ENCODE measurements at places on chromosomes 6 and 20.

GRCh38 chr20:59825944-59826759 lies 107.3 kb downstream of the SYCP2 start:
- peak; percentile 77 for DNase-seq

GRCh38 chr6:45704056-45704800 lies 311.4 kb downstream of the CLIC5 start:
- DNase-seq: no peak

DNA sequence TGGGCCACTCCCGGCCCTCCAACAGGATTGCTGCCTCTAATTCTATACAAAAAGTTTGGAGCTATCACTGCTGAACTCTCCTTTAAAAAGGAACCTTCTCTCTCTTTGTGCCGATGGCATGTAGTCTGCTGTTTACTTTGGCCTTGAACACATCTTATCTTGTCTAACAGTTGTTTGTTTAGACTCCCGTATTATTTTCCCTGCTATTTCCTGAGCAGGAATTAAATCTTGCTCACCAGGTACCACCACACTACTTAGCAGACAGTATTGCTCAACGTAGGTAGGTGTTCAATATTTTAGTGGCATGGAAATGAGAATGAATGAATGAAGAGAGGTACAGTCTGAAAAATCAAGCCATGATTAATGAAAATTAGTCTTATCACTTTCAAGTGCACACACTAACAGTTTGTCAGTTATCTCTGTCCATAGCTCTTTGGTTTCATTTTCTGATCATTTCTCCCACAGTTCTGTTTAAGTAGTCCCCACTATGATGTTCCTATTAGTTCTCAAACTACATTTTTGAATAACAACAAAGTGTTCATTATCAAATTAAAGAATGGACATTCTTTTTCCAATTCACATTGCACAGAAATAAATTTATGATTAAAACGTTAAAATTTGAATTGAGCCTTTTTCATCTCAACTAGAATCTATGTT lies 6.8 kb upstream of the HEY2 start:
- DNase-seq: no peak

DNA sequence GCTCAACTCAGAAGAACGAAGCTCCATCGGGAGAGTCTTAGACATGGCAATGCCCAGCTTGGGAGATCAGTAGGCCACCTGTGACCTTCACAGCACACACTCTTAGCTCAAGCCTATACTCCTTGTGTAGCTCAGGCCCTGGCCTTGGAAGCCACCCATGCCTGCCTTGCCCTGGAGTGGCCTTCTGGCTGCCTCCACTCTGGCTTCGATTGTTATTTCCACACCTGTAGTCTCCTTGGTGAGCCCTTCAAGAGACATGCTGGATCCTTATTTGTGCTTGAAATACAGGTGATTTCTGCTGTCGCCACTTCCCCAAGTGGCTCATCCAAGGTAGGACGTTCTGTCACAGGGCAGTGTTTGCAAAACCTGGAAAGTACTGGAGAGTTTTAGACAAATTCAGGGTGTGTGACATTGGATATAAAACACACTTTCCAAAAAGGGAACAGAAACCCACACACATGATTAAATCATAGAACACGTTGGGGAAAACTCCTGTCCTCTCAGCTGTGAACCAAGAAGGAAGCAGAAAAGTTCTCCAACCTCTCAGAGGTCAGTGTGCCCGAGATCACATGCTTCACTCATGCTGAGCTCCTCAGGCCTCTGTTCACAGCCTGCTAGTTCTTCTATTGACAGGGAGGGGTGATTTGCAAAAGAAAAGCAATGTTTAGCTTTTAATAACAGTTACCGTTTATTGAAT lies 391.8 kb downstream of the CDC5L start:
- no peak for DNase-seq

DNA sequence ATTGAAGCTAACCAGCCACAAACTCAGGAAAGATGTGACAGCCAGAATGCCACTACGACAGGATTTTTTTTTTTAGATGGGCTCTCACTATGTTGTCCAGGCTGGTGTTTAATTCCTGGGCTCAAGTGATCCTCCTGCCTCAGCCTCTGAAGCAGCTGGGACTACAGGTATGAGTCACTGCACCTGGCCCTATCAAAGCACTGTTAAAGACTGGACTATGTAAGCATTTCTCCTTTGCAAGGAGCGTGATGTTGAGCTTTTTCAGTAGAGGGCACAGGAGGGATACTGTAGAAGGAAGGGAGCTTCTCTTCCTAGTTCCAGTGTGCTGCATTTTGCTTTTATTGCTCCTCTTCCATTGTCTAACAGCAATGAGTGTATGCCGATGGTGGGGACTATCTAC lies 35.8 kb downstream of the ZBTB9 start:
- peak; percentile 46 for DNase-seq

GRCh38 chr20:41158082-41158625 lies 20.8 kb downstream of the PLCG1 start:
- no peak for DNase-seq

DNA sequence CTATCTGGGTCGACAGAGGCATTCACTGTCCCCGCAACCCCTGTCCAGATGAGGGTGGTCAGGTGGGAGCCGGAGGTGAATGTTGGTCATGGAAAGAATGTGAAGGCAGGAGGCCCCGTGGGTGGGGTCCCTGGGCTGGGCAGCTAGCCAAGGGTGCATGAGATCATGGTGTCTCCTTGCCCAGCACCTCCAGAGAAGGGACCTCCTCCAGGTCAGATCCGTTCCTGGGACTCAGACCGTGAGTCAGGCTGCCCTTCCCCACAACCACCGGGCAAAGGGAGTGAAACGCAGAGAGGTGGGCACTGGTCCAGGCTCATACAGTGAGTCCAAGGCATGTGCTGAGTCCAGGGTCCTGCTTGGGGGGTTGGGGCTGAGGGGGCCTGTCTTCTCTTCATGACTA lies 3.5 kb downstream of the FOXS1 start:
- no peak for DNase-seq

DNA sequence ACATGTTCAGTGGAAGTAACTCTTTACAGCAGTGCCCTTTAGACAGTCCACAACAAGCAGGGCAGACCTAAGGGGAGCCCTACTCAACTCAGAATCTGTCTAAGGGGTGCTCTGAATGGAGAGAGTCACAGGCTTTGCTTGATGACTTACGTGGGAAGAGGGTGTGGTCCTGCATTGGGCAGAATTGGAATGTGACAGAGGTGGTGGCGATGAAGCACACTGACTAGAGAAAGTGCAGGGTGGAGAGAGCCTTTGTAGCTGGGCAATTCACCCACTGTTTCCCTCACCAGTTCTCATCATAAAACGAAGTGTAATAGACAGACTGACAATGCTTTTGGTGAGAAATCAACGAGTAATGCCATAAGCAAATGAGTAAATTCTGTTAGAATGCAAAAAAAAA lies 11.2 kb downstream of the TP53INP2 start:
- DNase-seq: no peak

- no peak for DNase-seq
Observed at GRCh38 chr6:153103319-153103655, 27.8 kb downstream of the RGS17 start.

DNA sequence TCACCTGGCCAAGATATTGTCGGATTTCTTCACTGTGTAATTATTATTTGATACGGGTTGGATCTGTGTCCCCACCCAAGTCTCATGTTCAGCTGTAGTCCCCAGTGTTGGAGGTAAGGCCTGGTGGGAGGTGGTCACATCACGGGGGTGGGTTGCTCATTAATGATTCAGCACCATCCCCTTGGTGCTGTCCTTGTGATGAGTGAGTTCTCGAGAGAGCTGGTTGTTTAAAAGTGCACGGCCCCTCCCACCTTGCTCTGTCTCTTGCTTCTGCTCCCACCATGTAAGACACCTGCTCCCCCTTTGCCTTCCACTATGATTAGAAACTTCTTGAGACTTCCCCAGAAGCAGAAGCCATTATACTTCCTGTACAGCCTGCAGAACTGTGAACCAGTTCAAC lies 173.9 kb upstream of the PMEPA1 start:
- DNase-seq: no peak

- DNase-seq: peak; percentile 45
Observed at GRCh38 chr6:63802606-63803206, 167.1 kb downstream of the PHF3 start.

GRCh38 chr6:129370268-129370916 lies 339.6 kb downstream of the ARHGAP18 start:
- DNase-seq: peak; percentile 41

GRCh38 chr6:82909551-82909950 lies 156.1 kb downstream of the UBE3D start:
- DNase-seq: no peak

DNA sequence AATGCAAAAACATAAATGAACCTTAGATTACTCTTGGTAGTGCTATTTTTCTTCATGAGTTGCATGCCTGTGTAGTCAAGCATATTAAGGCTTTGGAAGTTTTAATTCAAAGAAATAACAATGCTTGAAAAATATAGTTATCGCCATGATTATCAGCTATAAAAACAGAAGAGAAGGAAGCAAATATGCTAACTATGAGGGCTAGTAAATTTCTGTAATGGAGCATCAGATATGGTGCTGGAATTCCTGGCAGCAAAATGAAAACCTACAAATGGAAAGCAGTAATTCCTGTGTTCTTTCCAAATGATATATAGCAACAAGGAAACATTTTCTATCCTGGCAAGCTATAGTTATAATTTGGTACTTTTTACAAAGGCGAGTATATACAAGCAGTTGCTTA lies 29.7 kb downstream of the DOP1A start:
- DNase-seq: no peak

DNA sequence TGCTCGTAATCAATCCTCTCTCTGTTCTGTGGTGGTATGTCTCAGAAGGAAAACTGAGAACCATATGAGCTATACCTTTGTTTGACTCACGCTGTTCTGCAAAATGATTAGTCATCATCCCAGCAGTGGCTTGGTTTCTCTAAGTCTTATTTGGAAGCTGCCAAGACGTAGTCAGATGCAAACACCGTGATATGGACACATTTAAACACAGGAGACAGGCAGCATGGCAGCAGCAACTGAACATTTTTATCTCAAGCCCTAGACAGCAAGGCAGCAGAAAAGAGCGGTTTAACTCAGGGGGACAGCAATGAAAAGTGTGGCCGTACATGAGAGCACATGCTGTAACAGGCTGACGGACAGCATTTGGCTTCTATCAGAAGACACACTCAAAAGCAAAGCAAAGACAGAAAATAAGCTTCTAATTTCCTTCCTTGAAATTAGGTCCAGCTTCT lies 1295.1 kb downstream of the EPHA7 start:
- peak; percentile 84 for DNase-seq

DNA sequence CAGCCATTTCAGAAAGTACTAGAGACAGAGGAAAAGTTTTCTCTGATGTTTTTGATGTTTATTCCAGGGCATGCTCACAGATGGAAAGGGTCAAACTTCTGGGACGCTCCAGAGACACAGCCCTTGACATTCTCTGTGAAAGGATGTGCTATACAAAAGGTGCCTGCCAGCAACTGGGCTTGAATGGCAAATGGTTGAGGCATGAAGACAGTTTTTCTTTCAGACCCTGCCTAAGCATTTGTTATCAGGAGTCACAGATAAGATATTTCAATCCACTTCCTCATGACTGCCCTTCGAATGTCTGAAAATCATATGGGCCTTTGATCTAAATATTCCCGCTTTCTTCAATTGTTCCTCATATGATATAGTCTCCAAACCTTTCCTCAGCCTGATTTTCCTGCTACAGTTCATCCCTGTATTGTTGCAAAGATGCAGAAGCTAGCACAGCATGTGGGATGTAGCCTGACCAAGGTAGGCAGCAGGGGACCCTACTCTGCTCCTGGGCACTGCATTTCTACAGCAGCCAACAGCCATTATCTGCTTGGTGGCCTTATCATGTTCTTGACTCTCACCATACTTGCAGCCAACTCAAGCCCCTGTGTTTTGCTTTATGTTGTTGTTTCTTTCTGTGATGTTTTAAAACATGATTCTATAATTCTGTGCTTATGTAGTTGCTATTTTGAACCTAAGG lies 14.6 kb upstream of the TXLNB start:
- no peak for DNase-seq

DNA sequence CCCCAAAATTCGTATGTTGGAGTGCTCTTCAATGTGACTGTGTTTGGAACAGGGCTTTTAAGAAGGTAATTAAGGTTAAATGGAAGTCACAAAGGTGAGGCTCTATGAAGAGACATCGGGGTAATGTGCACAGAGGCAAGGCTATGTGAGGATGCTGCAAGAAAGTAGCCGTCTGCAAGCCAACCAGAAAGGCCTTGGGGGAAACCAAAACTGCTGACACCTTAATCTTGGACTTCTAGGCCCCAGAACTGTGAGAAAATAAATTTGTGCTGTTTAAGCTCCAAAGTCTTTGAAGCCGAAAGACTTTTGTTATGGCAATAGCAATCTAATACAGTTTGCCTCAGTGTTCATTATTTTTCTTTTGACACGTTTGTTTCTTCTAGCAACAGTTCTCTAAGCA lies 2.4 kb upstream of the IRAK1BP1 start:
- no peak for DNase-seq

DNA sequence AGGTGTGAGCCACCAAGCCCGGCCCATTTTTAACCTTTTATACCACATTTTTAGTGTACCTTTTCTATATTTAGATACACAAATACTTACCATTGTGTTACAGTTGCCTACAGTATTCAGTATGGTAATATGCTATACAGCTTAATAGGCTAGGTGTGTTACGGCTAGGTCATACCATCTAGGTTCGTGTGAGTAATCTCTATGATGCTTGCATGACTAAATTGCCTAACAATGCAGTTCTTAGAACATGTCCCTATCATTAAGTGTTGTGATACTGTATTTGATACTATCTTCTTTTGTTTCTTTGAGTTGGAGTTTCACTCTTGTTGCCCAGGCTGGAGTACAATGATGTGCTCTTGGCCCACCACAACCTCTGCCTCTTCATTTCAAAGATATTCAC lies 387.7 kb upstream of the SASH1 start:
- DNase-seq: peak; percentile 93

DNA sequence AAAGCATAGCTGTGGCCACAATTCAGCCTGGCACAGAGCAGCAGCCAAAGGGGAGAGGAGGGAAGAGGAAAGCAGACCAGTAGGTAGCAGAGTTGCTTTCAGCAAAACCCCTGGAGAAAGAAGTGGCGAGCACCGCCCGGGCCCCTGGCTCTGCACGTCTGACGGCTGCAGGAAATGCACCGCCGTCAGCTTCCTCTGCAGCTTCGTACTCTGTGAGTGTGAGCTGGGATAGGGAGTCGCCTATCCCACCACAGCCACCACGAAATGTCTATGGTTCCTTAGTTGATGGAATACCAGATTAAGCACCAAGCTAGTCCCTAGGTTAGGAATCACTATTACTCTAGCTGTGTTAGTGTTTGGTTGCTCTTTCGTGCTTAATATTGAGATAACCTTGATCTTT lies 79.9 kb upstream of the NAA20 start:
- no peak for DNase-seq

DNA sequence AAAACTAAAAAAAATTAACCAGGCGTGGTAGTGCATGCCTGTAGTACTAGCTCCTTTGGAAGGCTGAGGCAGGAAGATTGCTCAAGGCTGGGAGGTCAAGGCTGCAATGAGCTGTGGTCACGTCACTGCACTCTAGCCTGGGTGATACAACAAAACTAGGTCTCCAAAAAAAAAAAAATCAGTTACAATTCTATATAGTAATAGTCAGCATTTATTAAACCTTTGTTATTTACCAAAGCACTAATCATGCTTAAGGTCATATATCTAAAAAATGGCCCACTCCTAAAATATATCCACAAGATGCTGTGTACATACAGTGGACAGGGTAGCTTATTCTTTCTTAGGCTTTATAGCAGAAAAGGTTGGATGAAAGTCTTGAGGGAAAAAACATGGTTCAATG lies 152.4 kb downstream of the TFAP2A start:
- DNase-seq: no peak

All from bronchial epithelial cell (primary cell).